ENCODE measurements at places on chromosomes 1 and 21.

DNA sequence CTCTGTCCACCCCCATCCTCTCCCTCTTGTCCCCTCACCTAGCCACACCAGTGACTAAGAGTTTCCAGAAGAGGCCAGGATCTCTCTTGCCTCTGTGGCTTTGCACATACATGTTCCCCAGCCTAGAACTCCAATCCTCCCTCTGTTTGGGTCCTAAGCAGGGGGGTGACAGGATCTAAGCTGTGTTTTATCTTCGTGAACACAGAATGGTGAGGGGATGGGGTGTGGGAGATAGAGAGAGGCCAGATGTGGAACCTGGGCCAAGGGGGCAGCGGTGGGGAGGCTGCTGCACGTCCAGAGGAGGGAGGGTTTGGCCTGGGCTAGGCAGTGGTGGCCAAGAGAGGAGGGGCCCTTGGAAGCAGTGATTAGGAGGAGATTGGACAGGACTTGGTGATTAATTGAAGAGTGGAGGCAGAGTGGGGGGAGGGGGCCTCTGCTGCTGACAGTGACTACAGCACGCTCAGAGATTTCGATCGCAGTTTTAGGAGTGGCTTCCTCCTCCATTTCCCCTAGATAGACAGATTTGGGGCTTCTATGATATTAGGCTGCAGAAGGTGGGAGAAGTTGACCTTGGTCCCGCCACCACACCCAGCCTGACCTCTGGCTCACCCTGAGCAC is 17.1 kb upstream of the ADGRB2 start:
- no peaks in the 10 kb centered on the region for H3K4me1 ChIP-seq
- H3K27me3 ChIP-seq: no peaks in the 10 kb centered on the region
- no peak for DNase-seq

GRCh38 chr1:64866689-64867088 is 99.7 kb downstream of the JAK1 start:
- H3K4me3 ChIP-seq: no peak overlapping the region
- DNase-seq: no peak
- H3K27ac ChIP-seq: no peak overlapping the region
- H3K36me3 ChIP-seq: peaks cover 90% of the 10 kb centered on the region
- peaks cover 30% of the 10 kb centered on the region for H3K4me1 ChIP-seq

DNA sequence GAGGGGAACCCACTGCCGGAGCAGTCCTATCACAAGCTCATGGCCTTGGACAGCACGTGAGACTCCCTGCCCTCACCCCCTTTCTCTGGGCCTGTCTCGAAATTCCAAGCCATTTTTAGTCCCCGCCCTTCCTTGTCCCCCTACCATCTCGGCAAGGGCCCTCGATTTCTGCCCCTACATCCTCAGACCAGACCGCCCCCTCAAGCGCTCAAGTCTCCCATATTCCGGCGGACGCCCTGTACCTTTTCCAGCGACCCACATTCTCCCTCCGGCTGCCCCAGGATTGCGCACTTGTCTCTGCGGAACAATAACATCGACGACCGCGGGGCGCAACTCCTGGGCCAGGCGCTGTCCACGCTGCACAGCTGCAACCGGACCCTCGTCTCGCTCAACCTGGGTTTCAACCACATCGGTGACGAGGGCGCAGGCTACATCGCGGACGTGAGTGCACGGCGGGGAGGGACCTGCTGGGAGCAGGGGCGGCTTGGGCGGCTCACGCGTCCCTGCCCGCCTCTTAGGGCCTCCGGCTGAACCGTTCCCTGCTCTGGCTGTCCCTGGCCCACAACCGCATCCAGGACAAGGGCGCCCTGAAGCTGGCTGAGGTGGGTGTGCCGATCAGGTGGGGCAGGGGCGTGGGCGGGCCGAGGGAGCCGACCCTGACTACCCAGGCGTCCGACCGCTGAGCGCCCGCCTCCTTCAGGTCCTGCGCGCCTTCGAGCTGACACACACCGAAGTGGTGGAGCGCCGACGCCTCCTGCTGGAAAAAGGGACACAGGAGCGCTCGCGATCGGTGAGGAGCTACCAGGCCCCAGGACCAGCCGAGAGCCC is 7.0 kb downstream of the LRRC71 start:
- H3K27ac ChIP-seq: no peak overlapping the region
- DNase-seq: peak; percentile 45
- no peak overlapping the region for H3K4me3 ChIP-seq
- peaks cover 10% of the 10 kb centered on the region for H3K27me3 ChIP-seq
- H3K4me1 ChIP-seq: peaks cover 24% of the 10 kb centered on the region
- H3K36me3 ChIP-seq: no peaks in the 10 kb centered on the region

DNA sequence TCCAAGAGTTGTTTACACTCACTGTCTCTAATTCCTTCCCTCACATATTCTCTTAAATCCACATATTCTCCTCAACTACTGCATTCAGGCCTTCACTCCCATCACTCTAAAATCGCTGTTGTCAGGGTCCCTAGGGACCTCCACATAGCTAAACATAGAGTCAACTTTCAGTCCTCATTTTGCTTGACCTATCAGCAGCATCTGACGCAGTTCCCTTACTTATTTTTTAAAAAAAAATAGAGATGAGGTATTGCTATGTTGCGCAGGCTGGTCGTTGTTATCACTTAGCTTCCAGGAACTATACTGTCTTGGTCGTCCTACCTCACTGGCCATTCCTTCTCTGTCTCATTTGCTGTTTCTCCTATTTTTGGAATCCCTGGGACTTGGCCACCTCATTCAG is 11.7 kb upstream of the PLEKHO1 start:
- H3K27me3 ChIP-seq: no peaks in the 10 kb centered on the region
- DNase-seq: no peak
- no peaks in the 10 kb centered on the region for H3K4me1 ChIP-seq
- no peak overlapping the region for H3K27ac ChIP-seq

GRCh38 chr1:87318056-87318650 is 10.5 kb upstream of the LMO4 start:
- no peaks in the 10 kb centered on the region for H3K4me1 ChIP-seq
- no peak for DNase-seq
- no peaks in the 10 kb centered on the region for H3K27me3 ChIP-seq
- no peak overlapping the region for H3K27ac ChIP-seq
- H3K4me3 ChIP-seq: no peak overlapping the region

GRCh38 chr1:213083112-213083445 is 32.0 kb downstream of the RPS6KC1 start:
- peaks cover 8% of the 10 kb centered on the region for H3K36me3 ChIP-seq
- no peaks in the 10 kb centered on the region for H3K27me3 ChIP-seq
- no peak overlapping the region for H3K27ac ChIP-seq

GRCh38 chr1:37561133-37562132 is 4.7 kb downstream of the DNALI1 start:
- H3K27me3 ChIP-seq: no peaks in the 10 kb centered on the region
- H3K4me1 ChIP-seq: no peaks in the 10 kb centered on the region
- H3K36me3 ChIP-seq: peaks cover 18% of the 10 kb centered on the region
- DNase-seq: no peak
- H3K27ac ChIP-seq: no peak overlapping the region

DNA sequence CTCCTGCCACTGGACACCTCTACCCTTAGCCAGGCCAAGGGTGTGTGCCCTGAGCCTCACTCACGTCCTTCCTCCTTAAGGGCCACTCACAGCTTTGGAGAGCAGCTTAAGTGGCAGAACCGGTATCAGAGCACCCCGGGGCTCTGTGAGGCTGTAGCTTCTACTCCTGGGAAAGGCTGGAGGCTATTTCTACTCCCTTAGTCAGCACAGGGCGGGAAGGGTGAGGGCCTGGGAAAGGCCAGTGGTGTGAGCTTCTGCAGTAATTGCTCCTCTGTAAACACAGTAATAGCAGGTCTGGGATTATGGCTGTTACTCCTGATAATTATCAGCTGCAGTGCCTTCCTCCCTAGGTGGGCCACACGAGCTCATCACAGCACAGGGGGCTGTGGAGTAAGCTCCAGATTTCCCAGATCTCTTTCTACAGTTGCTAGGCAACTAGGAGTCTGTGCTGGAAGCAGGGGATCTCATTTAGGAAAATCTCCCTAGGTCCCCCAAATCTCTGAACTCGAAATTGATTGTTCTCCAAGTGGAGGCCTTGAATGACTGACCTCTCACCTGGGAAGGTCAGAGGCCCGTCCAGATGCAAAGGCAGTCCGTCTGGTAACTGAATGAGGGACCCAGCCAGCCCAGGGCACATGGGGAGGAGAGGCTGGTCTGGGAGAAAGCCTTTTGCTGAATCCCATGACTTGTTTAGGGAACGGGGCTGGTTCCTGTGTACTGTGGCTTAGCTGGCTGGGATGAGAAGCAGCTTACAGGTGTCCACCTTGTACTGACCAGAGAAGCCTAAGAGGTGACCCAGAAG is 29.3 kb downstream of the IER5 start:
- DNase-seq: no peak
- H3K4me1 ChIP-seq: no peaks in the 10 kb centered on the region
- no peak overlapping the region for H3K27ac ChIP-seq
- H3K27me3 ChIP-seq: peaks cover 16% of the 10 kb centered on the region
- no peak overlapping the region for H3K4me3 ChIP-seq
- H3K36me3 ChIP-seq: no peaks in the 10 kb centered on the region

DNA sequence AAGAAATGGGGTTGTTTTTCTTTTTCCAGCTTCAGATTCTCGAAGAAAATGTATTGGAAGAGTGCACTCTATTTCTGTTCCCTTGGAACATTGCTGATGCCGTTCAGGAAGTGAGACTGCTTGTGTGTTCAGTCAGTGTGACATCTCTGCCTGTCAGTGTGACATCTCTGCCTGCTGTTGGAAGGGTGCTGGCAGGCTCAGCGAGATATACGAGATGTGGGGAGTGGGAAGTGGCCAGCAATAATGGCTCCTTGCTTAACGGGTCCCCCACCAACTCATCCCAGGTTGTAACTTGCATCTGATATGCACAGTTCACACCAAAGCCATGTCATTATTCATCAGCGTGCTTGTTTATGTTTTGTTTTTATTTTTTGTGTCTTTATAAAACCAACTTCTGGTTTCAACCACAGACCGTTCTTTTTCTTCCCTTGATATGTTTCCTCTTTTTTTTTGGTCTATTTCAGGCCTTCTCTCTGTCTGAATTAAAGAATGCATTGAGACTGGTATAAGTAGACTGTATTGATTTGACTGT is 145.4 kb downstream of the GALNT2 start:
- no peak overlapping the region for H3K4me3 ChIP-seq
- DNase-seq: no peak
- H3K4me1 ChIP-seq: peaks cover 15% of the 10 kb centered on the region
- H3K27me3 ChIP-seq: no peaks in the 10 kb centered on the region
- no peak overlapping the region for H3K27ac ChIP-seq

DNA sequence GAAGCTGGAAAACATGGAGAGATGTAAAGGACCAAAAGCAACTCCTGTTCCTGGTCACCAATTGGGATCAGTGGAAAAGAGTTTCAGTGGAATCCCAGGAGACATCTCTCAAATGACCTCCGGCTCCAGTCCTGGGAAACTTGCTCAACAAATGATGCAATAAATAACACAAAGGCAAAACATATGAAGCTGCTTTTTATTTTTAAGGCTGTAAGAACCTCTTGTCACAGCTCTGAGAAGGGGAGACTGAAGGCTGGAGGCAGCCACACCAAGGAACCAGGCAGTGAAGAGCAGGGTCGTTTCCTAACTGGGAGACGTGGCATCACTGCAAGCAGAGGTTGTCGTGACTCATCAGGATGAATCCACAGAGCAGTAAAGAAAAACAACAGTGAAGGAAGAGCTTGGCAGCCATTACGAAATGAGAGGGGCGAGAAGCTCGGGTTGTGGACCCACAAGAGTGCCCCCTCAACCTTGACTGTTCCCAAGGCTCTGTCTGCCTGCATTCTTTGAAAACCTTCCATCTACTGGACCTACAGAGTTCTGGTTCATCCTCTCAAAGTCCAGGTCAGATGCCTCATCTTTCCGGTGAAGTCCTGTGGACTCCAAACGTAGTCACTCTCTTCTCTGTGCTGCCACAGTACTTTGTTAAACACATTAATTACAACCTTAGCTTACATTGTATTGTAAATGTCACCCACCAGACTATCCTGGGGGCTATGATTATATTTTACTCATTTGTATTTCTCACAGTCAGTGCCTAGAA is 32.1 kb downstream of the JAK1 start:
- peaks cover 42% of the 10 kb centered on the region for H3K4me1 ChIP-seq
- H3K27ac ChIP-seq: no peak overlapping the region
- H3K4me3 ChIP-seq: no peak overlapping the region
- no peaks in the 10 kb centered on the region for H3K36me3 ChIP-seq
- H3K27me3 ChIP-seq: no peaks in the 10 kb centered on the region
- DNase-seq: no peak

- no peaks in the 10 kb centered on the region for H3K4me1 ChIP-seq
- DNase-seq: no peak
- H3K27ac ChIP-seq: no peak overlapping the region
- H3K27me3 ChIP-seq: peaks cover 10% of the 10 kb centered on the region
- no peak overlapping the region for H3K4me3 ChIP-seq
Measured at GRCh38 chr21:38787461-38788274, 18.1 kb upstream of the ETS2 start.

- peaks cover 20% of the 10 kb centered on the region for H3K27me3 ChIP-seq
- peaks cover 41% of the 10 kb centered on the region for H3K4me1 ChIP-seq
- no peak overlapping the region for H3K27ac ChIP-seq
- no peak overlapping the region for H3K4me3 ChIP-seq
- no peaks in the 10 kb centered on the region for H3K36me3 ChIP-seq
- peak; percentile 12 for DNase-seq
Measured at GRCh38 chr1:205325334-205325884, 3.9 kb upstream of the NUAK2 start.

All from T-cell (primary cell).